Thoracic aorta (tissue), 2 donors: ENCODE measurements at places on chromosomes 12 and 14. TPM values are rescaled to one million over a fixed set of nuclear protein-coding genes. Genes with fewer than 3 reads are reported as not detected.
A peak's percentile ranks its signal among the peaks of the same experiment; 100 is the strongest.

Gene OR6C2
- total RNA-seq = not detected

Gene ALG10B
- 6.2 TPM for total RNA-seq

Gene BCL7A
- total RNA-seq = 12.9 TPM

Gene KLHL33
- total RNA-seq = 0.42 TPM

Gene RPL10L
- total RNA-seq = not detected

Gene DRAM1
- 24.2 TPM for total RNA-seq

Gene TCL1A
- not detected for total RNA-seq

Gene KIF5A
- total RNA-seq = 0.81 TPM

Gene KRT73
- not detected for total RNA-seq

Gene AQP6
- not detected for total RNA-seq

Gene SOAT2
- 0.99 TPM for total RNA-seq

Gene TSPAN8
- 70.9 TPM for total RNA-seq

Gene SERPINA10
- 0.28 TPM for total RNA-seq

Gene KLRC3
- total RNA-seq = 0.68 TPM

Gene RAD51AP1
- not detected for total RNA-seq

Gene RNASE3
- total RNA-seq = not detected

Gene RERGL
- total RNA-seq = 15.3 TPM

Gene LRP1
- total RNA-seq = 755 TPM

Gene TEX22
- total RNA-seq = not detected

DNA sequence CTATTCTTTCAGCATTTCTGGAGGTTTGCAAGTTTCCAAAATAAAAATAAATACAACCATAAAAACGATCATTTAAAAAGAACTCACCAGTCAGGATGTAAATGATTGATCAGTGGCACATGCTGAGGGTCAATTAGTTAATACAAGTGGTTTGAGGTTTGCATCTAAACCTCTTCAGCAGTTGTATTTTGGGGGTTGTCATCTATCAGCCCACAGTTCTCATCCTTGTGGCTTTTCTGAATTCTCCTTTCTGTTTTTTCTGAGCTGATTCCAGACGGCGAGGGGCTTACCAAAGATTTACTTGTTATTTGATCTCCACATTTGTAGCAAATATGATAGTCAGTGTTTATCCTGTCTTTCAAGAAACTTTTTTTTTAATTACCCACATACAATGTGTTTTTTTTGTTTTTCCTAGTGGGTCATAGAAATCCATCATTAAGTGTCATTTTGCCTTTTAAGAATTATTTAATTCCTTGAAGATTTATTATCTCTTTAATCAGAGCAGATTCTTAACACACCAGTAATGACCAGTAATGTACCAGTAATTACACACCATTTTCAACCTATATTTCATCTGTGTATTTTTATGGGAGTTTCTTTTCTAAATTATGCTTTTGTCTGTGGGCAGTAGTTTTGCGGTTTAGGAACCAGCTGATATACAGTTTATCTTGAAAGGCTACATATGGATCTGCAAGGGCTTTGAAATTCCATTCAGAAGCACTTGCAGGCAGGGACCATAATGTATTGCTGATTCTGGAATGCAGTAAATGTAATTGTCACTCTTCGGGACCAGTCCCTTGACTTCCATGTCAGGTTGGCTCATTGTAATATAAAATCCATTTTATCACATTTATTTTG lies 56.3 kb upstream of the DAAM1 start:
- no peak for DNase-seq

DNA sequence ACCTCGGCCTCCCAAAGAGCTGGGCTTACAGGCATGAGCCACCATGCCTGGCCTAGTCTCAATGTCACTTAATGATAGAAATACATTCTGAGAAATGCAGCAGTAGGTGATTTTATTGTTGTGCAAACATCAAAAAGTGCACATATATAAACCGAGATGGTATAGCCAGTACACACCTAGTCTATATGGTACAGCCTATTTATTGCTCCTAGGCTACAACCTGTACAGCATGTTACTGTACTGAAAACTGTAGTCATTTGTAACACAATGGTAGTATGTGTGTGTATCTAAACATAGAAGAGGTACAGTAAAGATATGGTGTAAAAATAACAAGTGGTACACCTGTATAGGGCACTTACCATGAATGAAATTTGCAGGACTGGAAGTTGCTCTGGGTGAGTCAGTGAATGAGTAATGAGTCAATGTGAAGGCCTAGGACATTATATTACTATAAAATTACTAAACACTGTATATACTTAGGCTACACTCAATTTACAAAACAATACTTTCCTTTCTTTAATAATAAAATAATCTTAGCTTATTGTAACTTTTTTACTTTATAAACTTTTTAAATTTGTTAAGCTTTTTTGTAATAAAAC lies 166.7 kb upstream of the SYT1 start:
- DNase-seq = no peak

GRCh38 chr12:53255996-53256395 lies 12.1 kb upstream of the ESPL1 start:
- no peak for DNase-seq

DNA sequence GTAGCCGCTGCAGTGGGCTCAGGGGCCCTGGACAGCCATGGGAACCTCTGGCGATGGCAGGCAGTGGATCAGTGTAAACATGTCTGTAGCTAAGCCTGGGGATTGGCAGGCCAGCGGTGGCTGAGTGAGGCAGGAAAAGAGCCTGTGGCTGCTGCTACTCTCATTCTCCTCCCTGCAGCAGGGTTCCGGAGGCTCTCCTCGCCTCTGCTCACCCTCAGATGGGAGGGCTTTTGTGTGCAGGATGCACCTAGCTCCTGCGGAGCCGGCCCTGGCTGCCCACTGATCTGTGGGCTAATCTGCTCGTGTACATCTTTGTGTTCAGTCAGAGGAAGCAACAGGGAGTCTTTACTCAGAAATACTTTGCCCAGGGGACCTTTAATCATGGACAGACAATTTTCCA lies 59.5 kb downstream of the GALNT8 start:
- no peak for DNase-seq

GRCh38 chr14:30223385-30223785 lies 295.7 kb upstream of the PRKD1 start:
- DNase-seq = peak; percentile 44

GRCh38 chr12:95214466-95214865 lies 2.8 kb downstream of the FGD6 start:
- no peak for DNase-seq

GRCh38 chr12:67441736-67442346 lies 172.7 kb downstream of the CAND1 start:
- DNase-seq = peak; percentile 39

- no peak for DNase-seq
Measured at GRCh38 chr12:125860672-125861288, 795.5 kb downstream of the AACS start.

DNA sequence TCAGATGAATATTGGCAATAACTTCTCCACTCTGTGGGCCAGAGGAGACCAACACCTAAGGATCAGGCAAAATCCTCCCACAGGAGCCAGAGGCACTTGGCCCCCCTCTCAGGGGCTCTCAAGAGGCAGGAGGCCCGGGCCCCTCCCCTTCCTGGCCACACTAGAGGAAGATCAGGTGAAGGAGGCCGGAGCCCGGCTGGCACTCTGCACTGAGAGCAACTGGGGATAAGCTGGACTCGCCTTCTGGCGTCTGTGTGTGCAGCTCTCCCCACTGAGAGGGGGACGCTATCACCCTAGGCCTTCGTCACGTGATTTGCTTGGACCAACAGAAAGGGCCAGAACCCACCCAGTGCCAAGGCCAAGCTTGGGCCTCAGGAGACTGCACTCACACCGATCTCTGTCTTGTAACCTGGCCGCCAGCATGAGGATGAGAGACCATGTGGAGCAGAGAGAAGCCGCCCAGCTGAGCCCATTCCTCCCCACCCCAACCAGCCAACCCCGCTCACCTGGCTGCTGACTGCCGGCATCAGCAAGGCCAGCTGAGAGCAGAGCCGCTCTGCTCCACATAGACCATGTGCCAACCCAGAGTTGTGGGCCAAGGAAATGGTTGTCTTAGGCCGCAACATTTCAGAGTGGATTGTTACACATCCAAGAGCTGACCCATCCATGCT lies 64.0 kb downstream of the NOC4L start:
- DNase-seq = no peak

DNA sequence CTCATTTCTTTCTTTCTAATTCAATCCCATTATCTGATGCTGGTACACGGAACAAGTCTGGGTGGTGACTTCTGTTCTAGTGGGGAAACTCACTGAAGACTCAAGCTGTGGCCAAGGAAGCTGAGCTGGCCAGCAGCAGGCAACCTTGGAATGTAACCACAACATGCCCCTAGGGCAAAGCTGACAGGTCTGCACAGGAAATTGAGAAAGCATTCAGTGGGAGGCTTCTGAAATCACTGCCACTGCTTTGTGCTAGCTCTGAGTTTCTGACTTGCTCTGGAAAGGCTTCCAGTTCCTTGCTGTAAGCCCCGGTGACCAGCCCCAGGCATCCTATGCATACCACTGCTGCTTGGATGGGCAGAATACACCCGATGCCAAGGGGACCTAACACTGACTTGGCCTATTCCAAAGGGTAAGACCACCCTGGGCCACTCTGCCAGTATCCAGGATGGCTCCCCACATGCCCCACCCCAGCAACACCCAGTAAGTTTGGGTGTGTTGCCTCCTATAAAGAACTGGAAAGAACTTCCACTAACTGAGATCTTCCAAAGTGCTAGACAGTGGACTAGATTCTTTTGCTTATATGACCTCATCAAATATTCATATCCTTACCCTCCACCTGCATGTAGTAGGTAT lies 84.5 kb upstream of the CDKN3 start:
- DNase-seq = no peak

- no peak for DNase-seq
Measured at GRCh38 chr12:124848621-124849380, 14.9 kb downstream of the SCARB1 start.

GRCh38 chr14:69887740-69888657 lies 8.8 kb downstream of the SMOC1 start:
- no peak for DNase-seq
